Adipocyte (in vitro differentiated cells): ENCODE measurements at places on chromosomes 12 and 14.

GRCh38 chr14:52950410-52950897, 396 bp downstream of the FERMT2 start:
- peak; percentile 75 for DNase-seq

DNA sequence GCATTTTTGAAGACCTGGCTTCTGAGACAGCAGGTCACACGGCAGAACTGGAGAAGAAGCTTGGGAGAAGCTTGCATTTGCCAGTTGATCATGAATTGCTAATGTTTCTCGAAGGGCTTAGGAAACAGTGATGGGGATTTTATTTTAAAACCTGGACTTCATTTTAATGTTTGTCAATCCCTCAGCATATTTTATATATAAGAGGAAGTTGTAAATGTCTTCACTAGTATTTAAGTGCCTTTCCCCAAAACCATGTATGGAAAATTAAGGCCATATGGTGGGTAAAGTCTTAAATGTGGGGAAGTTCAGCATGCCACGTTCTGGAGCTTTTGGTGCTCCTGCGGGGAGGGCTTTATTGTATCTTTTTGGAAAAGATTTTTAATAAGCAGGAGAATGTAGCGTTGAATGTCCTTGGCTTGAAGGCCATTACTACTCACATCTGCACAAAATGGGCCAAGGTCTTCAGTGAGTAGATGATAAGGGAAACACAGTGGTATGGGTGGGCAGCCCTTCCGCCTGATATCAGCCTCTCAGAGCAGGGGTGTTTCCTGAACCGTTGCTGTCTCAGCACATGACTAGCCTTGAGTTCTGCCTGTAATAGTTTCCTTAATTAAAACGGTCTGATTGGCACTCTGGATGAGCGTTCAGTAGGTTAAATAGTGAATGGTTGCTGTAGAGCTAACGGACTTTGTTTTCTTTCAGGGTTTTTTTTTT, 511.4 kb downstream of the PCNX1 start:
- no peak for DNase-seq

DNA sequence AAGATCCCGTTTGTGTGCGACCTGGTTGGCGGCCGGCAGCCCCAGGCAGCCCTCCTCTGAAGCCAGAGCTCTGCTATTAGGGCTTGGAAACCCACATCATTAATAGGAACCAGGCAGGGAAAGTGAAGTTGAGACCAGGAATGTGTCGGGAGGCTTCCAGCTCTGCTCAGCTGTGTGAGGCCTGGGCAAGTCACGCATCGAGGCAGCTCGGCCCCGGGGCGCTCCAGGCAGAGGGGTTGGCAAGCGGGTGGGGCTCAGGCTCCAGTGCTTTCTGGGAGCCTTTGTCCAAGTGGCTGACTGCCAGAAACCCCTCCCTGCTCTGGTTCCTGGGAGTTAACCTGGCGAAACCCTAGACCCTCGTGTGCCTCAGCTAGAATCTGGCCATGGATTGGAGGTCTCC, 1151.7 kb downstream of the VRK1 start:
- DNase-seq: no peak

DNA sequence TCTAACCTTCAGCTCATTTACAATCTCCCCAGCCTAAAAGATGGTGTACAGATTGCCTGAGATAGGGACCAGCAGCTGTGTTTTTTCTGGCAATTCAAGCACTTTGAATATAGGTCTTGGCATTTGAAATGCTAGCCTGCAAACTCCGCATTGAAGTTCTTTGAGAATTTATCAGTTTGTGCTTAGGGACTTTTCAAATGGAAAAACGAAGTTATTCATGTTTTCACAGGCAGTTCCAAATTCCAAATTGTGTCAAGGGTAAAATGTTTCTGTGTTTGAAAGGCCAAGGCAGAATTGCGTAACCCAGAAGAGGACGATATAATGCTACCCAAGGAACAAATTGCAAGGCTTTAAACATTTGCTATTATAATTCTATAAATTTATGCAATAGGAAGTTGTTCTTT, 168.9 kb upstream of the RASSF8 start:
- DNase-seq: peak; percentile 90

GRCh38 chr14:23517650-23518326, 33.8 kb downstream of the ZFHX2 start:
- DNase-seq: no peak

DNA sequence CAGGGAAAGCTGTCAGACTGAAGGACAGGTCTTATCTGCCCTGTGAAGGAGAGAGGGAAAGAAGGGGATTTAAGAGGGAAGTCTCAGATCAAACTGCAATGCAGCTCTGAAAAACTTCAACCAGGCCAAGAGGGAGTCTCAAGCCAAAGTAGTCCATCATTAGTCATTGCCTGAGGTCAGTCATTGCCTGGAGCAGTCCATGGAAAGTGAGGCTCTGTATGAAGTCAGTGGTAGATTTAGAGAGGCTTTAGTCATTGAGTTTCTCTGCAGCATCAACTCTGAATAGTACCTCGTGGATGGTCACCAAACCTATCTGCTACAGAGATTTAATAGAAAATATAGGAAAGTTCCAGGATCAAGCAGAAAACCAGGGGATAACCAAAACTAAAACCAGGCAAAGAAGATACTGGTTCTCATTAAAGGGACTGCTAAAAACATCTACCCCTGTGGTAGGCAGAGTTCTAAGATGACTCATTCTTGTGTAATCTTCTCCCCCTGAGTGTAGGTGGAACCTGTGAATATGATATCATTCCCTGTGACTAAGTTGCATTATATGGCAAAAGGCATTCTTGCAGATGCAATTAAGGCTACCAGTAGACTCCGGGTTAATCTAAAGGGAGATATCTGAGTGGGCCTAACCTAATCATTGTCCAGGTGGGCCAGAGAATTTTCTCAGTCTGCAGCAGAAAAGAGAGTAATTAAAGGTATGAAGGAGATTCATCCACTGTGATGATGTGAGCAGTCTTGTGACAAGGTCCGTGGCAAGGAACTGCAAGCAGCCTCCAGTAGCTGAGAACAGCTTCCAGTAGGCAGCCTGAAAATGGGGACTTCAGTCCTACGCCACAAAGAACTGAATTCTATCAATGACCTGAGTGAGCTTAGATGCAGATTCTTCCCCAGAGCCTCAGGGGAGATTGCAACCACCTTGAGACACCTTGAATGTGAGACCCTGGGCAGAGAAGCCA, 123.1 kb downstream of the GALC start:
- no peak for DNase-seq

DNA sequence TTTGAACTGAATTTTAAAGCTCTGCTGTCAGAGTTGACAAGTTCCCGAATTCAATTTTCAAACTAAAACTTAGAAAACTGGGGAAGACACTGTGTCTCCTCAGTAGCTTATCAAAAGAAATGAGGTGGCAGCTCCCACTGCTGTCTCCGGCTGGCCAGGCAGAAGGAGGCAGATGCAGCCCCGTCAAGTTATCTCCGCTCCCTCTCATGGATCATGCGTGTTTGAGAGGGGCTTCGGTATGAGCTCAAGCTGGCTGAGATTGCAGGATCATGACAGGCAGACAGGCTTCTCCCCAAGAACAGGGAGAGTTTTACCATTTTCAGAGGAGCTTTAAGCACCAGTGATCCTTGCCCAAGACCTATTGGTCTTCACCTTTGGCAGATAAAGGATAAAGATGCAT, 88.8 kb downstream of the NEDD1 start:
- DNase-seq: no peak

DNA sequence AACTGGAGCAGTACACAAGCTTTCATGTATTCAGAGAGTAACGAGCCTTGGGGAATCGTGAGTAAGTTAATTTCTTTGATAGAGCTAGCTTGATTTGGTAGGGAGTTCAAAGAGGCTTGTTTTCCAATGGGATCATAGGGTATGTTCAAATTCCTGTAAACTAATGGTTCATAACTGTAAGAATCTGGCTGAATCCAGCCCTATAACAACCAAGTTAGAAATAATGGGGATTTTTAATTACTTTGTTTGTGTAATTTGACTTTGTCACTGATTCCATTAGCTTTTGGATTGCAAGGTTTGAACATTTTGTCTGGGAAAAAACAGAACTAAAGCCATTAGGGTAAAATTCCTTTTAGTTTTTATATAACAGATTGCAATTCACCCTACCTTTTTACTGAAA, 94.0 kb downstream of the WNK1 start:
- DNase-seq: no peak

DNA sequence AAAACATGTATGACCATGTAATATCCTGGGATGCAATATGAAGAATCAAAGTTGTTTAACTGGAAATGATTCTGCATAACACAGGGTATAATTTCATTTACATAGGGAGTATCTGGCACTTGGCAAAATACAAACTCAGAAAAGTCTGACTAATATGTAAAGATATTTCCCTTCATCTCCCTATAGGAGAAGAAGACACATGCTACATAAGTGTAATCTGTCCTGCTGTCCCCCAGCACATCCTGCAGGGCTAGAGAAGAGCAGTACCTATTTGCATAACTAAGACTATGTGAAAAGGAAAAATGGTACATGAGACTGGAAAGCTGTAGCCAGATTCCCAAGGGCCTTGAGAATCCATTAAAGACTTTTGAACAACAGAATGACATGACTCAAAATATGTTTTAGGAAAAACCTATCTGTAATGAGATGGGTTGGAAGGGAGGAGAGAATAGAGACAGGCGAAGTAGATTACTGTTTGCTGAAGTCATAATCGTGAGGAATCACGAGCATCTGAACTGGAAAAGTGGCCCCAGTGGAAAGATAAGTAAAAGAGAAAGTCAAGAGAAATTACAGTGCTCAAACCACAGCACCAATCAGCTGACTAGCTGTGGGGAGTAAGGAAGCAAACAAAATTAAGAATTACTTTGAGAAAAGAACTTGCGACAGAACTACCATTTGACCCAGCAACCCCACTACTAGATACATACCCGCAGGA, 155.1 kb upstream of the HMGA2 start:
- DNase-seq: no peak

- no peak for DNase-seq
These were observed 115.5 kb upstream of the FKBP4 start for GRCh38 chr12:2679068-2679815.

- DNase-seq: peak; percentile 60
These were observed 1.5 kb upstream of the PPP1CC start for GRCh38 chr12:110744151-110744571.

DNA sequence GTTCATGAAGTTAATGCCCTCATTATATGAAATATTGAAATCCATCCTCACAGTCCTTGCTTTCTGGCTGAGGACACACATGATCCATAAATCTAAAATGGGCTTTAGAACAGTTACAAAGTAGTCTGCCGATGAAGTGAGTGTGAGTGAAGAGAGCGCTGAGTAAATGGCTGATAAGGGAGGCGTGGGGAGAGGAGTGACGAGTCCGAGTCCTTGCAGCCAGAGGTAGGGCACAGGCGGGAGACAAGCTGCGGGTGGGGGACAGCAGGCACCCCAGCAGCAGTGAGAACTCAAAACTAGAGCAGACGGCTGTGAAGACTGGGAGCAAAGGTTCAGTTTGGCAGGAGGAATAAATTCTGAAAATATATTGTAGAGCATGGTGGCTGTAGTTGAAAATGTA, 140.1 kb upstream of the ATP2B1 start:
- DNase-seq: no peak

- DNase-seq: peak; percentile 52
These were observed 769.3 kb upstream of the FLRT2 start for GRCh38 chr14:84760489-84761126.

DNA sequence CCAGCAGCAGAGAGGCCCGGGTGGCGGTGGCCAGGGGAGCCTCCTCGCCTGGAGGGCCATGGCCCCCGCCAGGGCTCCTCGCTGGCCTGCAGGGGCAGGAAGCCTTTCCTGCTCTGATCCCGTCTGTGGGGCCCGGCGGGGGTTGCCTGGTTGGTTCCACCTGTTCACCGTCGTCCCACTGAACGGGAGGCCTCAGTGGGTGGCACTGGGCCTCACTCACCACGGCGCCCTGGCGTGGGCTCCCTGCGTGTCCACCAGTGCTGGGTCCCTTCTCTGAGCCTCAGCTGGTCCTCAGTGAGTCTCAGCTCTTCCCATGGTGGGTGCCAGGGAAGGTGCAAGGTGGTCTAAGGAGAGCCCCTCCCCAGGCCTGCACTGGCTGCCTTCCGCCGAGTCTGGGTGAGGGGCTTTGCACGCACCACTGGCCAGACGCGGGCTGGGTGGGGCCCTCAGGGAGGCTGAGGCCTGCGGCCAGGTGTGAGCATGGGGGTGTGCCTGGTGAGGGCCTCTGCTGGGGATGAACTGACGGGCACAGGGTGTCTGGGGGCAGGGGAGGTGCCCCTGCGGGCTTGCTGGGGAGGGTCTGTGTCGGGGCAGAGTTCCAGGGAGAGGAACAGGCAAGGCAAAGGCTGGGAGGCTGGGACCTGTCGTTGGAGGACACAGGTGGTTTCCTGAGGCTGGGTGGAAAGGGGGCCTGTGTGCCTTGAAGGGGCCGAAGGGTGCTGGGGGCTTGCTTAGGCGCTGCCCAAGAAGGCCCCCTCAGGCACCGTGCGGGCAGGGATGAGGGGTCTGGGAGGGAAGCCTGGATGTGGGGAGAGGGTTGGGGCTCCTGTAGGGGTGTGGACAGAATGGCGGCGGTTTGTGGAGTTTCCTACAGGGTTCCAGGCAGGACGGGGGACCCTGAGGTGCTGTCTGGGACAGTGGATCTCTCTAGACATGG, 339.8 kb downstream of the TMEM121 start:
- DNase-seq: no peak

DNA sequence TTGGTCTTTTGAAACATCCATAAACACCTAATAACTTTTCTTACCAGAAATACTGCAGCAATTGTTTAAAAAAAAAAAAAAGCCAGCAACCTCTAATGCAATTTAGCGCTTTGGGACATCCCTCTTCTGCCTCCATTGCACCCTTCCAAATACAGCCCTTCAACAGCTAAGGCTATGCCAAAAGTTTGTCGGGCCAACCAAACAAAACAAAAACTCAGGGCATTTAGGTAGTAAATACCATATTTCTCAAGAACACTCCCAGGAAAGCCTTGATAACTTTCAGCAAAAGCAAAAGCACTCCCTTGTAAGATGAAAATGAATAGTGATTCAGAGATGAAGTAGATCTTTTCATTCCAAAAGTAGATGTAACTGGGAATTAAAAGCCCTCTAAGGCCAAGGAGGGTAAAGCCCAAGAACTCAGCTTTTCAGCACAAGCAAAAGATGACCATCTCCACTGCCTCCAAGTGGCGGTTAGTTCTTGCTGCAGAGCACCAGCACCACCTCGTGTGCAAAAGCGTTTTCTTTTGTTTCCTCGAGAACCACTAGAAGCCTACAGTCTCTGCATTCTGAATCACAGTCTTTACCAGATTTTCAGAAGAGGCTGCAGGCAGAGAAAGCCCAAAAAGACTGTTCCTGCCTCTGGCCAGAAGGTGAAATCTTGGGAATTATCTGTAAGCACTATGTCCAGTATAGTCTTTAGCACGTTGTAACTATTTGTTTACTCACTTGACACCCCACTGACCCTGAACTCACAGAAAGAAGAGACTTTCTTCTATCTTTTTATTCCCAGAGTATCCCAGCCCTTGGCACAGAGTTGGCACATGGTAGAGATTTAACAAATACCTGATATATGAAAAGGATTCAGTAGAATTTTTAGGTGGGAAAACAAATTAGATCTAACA, 53.1 kb downstream of the SIX6 start:
- DNase-seq: peak; percentile 91

DNA sequence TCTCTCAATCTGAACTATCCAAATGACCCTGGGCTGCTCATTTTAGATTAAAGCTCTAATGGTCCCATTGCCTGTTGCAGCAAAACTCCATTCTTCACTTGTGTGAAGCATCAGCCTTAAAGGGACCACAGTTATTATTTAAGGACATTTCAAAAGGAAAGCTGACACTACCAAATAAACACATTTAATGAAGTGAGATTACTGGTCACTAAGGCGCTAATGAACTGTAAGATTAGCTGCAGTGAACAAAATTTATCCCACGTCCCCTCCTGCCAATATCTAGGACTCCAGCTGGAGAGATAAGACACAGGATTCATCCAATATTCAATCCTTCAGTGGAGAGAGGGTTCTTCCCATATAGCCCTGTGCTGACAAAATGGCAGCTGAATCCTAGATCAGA, 1029.2 kb upstream of the SEL1L start:
- DNase-seq: no peak
